ENCODE measurements at places on chromosomes 1 and 21.

GRCh38 chr1:200206761-200207160 is 179.3 kb downstream of the NR5A2 start:
- DNase-seq = no peak

DNA sequence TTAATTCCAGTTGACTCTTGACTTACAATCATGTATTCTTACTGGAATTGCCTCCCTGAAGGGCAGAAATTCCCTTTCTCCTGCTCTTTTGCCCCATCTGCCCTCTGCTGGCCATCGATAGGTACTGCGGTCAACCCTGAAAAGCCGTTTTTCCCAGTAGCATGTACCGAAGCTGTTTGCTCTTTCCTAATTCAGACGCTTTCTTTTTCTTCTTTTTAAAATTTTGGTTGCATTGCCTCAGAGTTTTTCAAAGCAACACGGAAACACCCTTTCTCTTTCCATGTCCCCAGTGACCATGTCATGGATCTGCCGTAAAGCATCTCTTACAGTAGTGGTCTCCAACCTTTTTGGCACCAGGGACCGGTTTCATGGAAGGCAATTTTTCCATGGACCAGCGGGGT is 164.2 kb upstream of the C1orf21 start:
- DNase-seq = peak; percentile 20

- no peak for DNase-seq
Observed at GRCh38 chr1:214455971-214456867, 95.2 kb downstream of the PTPN14 start.

- no peak for DNase-seq
Observed at GRCh38 chr21:18265944-18266343, 21.3 kb downstream of the CHODL start.

DNA sequence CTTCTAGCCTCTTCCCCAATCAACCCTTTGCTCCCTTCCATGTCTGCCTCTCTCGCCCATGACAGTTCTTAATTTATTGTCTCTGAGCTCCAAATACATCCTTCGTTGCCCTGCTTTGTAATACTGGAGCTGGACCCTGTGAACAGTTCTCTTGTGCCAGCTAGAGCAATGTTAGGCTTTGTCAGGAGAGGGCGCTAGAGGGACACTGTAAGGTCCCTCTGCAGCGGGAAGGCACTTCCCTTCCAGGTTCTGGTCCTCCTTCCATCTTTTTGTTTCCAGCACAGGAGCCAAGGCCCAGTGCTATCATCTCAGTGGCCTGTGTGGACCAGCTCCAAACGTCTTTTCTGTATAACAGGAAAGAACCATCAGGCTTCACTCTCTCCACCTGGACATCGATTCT is 95.9 kb downstream of the PTPRU start:
- no peak for DNase-seq

DNA sequence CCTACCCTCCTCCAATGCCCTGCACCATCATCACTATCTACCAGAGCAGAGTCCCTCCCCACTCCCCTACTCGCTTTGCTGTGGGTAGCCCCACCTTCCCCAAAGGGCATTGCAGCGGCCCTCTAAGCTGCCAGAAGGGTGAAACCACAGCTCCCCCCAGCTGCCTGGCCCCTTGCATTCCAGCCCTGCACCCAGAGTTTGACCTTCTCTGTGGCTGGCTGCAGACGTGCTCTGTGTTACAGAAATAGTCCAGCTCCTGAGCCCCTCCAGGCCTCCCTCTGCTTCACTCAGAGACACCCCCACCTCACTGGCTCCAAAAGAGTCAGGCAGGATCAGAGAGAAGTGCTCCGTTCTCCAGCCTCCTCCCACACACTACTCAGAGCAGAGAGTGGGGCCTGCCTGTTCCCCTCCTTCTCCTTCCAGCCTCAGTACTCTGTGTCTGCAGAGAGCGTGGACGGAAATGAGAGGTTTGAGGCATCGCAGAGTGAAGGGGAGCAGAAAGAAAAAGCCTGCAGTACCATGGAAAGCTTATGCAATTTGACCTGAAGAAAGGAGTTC is 63.2 kb downstream of the PLEKHA6 start:
- DNase-seq = no peak

GRCh38 chr1:34924759-34925555 is 4.5 kb downstream of the DLGAP3 start:
- DNase-seq = peak; percentile 43
